ENCODE measurements at places on chromosomes 2 and 18.
A peak's percentile ranks its signal among the peaks of the same experiment; 100 is the strongest.

GRCh38 chr2:229176136-229176535 is 95.0 kb downstream of the PID1 start:
- DNase-seq, result no peak

GRCh38 chr2:128498086-128498485 is 179.4 kb upstream of the HS6ST1 start:
- no peak for DNase-seq

GRCh38 chr2:9846554-9846953 is 3.3 kb downstream of the TAF1B start:
- DNase-seq, result no peak

DNA sequence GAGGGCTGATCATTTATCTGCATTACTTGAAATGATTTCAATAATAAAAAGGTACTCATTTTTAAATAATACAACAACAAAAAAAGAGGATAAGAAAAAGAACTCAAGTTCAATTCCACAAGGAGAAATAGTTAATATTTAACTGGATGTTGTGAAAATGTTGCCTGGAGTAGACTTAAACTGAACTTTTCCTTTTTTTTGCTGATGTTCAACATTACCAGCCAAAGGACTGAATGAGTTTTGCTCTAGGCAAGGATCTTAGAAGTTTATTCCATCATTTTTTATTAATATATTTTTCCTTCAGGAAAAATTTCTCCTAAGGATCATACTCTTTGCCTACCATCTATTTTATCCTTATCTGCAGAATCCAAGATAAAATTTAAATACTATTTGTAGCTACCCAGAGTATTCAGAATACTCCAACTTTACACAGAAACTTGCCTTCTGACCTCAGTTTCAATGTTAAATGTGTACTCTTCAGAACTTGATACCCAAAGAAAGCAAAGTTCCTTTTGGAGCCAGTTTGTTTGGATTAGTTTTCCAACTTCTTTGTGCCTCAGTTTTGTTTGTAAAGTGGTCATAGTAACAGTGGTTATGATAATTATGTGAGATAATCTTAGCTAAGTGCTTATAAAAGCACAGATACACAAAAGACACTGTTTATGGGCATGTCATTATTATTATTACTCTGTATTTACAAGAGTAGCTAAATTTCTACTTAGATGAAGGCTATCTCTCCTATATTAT is 12.8 kb downstream of the CKAP2L start:
- DNase-seq, result no peak

DNA sequence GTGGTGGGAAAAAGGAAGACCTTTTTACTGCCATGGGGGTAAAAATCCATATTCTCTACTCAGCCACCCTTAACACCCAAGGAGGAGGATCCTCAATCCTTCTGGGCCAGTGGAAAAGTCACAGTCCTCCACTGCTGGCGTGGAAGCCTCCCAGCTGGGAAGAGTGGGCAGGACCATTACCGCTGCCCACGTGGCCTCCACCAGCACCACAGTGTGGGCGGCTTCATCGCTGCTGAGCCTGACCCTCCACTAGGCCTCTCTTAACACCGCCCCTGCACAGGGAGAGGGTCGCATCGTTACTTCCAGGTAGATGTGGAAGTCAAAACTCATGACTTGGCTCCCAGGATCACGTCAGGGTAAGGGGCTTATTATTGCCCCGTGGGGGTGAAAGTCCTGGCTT is 656.5 kb downstream of the SUCLG1 start:
- no peak for DNase-seq

DNA sequence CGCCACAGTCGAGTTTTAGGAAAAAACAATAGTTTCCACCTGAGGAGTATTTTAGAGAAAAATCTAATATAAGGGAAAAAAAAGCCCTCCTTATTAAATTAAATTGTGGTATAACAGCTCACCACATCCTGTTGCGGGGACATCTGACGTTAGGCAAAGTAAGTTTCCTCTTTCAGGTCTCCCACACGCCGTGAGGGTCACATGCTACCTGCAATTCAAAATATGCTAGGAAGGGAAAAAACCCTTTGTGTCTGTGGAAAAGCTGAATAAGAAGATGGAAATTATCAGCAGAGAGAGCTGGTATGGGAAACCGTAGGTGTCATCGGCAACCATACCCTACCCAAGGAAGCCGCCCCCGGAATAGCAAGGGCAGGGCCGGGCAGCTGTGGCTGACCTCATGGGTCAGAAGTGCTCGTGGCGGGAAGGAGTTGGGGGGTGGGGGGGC is 128.0 kb downstream of the NFATC1 start:
- peak; percentile 81 for DNase-seq

DNA sequence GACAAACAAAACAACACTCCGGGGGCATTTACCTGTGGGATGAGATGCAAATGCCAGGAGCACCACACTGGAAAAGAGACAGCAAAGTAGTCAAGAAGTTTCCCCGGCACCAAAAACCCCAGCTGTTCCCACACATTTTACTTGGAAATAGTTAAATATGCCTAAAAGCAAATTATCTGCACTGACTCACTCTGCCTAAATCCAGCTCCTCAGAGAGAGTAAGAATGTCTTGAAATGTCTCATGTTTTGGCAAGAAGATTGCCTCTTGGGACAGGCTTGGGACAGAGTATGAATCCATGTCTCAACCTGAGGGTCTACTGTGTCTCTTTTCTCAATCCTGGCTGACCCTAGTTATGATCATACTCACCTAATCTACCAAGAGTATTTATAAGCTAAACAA is 87.5 kb upstream of the RIOK3 start:
- DNase-seq, result no peak

DNA sequence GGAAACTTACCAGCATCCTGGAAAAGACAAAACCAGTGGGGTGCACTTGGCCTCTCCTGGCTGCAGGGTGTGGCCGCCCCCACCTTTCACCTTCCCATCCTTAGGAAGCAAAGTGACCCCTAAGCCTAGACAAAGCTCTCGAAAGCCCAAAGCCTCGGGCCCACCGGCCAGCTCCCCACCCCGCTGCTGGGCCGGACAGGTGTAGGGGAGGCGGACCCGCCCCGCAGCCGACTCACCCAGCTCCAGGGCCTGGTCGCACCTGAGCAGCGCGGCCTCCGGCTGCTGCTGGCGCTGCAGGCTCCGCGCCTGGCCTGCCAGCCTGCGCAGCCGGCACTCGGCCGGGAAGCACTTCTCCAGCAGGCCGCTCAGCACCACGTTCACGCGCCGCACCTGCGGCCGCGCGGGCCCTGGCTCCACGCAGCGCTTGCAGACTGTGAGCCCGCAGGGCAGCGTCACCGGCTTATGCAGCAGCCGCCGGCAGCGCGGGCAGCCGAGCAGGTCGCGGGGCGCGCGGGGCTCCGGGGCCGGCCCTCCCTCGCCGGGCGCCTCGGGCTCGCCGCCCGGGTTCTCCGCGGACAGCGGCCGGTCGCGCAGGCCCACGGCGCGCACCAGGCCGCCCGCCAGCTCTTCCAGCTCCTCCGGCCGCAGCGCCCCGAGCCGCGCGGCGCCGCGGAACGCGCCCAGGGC is 979 bp downstream of the LONRF2 start:
- no peak for DNase-seq

DNA sequence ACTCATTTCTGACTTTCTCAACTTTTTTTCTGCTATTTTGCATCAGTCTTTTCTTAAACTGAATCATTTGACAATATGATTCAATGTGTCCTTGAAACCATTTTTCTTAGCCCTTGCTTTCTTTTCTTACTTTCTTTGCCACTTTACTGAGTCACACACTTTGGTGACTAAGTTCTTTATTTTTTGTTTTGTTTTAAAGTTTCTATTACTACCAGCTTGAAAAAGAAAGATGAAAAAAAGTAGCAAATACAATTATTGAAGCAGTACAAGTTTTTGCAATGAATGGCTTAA is 116.5 kb downstream of the DOCK10 start:
- DNase-seq, result no peak

DNA sequence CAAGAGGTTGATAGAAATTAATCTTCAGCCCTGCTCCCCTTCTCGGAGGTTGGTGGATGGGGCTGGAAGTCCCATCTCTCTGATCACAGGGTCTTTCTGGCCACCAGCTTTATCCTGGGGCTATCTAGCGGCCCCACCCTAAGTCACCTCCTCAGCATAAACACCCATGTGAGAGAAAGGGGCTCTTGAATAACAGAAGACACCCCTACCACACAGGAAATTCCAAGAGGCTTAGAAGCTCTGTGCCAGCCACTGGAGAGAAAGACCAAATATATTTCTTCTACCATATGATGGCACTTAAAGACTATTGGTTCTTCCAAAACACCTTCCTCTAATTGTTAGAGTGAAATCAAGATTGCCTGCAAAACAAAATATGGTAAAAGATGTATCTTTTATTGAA is 219.7 kb downstream of the VAPA start:
- DNase-seq, result no peak

DNA sequence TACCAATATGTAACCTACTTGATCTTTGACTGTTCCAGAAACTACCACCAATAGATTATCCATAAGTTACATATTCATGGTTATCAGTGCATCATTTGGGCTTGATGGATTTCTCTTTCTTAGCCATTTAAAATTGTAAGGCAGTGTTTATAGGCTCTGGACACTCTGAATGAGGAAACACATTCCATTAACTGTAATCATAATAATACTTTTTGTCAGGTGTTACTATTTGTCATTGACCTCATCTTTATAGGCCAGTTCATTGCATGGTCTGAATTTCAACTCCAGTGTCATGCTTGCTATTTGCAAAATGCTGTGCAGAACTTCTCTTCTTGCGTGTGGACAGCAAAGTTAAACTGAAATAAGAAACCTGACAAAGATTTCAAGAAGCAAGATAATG is 1340.2 kb upstream of the ZEB2 start:
- no peak for DNase-seq

GRCh38 chr2:149825473-149825872 is 237.9 kb upstream of the MMADHC start:
- no peak for DNase-seq

DNA sequence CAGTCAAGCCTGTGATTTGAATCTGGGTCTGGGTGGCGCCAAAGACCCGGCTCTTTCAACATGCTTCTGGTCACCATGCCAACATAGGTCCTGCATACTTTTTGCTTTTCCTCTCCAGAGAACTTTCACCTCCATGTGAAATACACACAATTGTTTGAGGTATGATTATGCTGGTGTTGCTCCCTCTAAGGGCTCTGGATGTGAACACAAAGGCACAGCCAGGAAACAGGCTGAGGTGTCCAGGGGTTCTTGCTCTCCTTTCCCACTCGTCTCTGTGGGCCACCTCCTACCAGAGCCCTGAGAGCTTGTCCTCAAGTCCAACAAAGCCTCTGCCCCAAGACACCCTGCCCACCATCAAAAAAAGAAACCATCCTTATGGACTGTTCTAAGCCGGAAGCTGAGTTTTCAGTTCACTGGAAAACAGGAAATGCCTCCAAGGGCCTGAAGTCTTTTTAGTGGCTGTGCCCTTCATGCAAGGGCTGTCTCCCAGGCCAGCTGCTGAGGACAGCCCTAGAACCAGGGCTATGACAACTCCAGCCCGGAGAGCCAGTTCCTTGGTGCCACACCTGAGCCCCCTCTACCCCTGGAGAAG is 100.2 kb upstream of the EPAS1 start:
- DNase-seq, result no peak

Data from stimulated activated CD4-positive, alpha-beta T cell treated with anti-CD3 and anti-CD28 coated beads, Interleukin-2, amount 100 ng/mL, for 4 hours (primary cell).